ENCODE measurements at places on chromosomes 7 and 10. TPM values are rescaled to one million over a fixed set of nuclear protein-coding genes. Genes with fewer than 3 reads are reported as not detected.

FOXP2 gene
- 36.0 TPM for total RNA-seq

IFIT1B gene
- not detected for total RNA-seq

SPDYE2B gene
- total RNA-seq, result not detected

OR2A7 gene
- 0.94 TPM for total RNA-seq

CALML5 gene
- total RNA-seq, result not detected

ACBD5 gene
- 36.3 TPM for total RNA-seq

NPY gene
- 38.5 TPM for total RNA-seq

AHR gene
- total RNA-seq, result 14.1 TPM

CHST3 gene
- total RNA-seq, result 7.8 TPM

C10orf143 gene
- 1.3 TPM for total RNA-seq

Data from parietal lobe (tissue), 2 donors.